ENCODE measurements at places on chromosomes 12 and 14.

DNA sequence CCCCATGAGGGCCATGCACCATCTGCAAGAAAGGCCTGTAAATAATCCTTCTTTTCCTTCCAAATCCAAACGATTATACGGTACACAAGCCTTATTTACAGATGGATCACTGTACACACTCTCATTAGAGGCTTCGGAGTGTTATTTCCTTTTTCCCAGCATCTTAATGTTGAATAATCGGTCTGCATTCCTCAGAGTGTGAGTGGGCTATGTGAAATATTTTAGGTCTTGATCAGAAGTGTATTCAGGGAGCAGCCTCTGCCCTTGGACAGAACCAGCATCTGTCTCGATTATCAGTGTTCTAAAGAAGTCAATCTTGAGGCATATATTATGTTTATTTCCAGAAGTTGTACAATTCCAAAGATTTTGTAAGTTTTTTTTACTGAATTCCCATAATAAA lies 340.6 kb downstream of the SEC23A start:
- DNase-seq = no peak

DNA sequence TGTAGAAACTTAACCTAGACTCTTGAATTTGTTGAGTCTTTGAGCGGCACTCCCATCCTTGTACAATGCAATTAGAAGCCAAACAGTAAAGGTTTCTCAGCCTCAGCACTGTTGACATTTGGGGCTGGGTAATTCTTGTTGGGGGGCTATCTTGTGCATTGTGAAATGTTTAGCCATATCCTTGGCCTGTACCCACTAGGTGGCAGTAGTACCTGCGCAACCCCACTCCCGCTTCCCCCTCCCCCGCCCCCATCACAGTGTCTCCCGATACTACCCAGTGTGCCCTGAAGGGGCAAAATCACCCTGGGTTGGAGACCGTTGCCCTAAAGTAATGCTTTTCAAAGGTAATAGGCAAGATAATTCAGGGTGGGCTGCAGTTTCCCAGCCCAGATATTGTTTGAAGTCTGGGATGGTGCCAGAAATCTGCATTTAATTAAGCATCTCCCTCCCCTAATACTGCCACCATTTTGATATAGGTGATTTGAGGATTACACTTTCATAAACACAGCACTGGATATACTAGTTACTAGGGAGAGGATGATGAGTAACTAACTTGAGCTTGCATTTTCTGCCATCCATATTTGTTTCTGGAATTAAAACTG lies 1.8 kb downstream of the COX6A1 start:
- DNase-seq = no peak

DNA sequence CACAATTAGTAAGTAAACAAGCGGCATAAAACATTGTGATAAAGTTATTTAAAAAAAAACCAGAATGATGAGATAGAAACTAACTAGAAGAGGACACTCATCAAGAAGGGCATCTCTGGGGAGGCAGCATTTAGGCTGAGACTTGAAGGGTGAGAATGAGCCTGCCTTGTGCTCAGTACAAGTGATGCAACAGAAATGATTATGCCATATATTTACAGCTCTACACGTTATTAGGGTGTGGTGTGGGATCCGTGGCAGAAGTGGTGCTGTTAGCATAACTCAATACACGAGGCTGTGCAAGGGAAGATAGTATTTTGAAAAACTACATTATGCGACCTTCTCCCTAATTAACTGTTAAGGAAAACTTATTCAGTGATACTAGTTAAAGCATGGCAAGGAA lies 178.5 kb upstream of the ATF7IP start:
- DNase-seq = no peak

DNA sequence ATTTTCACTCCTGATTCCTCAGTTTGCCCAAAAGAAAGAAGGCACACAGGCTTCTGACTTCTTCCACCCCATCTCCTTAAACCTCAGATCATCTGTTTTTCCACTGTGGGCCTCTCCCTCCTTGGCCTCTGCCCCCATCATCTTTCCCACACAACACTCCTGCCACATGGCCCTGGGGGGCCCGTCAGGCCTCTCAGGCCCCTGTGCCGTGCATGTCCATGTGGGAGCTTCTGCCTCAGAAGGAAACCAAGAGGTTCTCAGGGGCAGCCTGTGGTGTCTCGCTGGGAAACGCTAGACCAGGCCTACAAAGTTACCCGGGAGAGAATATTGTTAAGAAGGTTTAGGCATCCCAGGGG lies 8.0 kb downstream of the KLHL33 start:
- no peak for DNase-seq

- DNase-seq = no peak
These were observed 18.9 kb upstream of the DIO3 start for GRCh38 chr14:101542391-101542790.

DNA sequence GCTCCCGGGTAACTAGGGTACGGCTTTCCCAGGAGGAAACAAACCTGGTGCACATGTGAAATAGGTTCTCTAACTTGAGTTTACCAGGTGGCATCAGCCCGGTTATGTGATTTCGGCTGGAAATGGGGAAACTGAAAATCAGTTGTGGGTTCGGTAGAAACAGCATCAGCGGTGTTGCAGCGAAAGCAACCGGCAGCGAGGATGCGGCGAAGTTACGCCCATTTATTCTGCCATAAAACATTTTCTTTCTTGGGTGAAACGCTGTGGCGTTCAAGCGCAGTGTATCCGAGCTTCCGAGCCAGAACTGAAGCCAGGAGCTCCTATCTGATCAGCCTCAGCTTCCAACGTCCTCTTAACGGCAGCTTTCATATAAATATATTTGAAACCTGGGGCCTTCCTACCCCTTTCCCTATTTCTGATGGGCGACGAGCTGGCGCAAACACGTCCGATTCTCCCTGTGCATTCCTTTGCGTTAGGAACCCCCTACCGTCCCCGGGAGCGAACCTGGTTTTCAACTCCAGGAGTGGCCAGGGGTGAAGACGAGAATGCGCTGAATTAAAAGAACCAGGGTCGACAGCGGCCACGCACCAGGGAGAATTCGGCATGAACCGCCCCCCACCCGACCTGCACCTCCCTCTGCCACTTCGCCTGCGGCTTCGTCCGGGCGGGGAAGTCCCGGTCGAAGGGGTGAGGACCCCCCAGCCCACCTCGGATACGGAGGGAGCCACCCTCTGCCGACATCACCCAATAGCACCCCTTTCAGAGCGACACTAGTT lies 1.6 kb downstream of the DPF3 start:
- DNase-seq = no peak

DNA sequence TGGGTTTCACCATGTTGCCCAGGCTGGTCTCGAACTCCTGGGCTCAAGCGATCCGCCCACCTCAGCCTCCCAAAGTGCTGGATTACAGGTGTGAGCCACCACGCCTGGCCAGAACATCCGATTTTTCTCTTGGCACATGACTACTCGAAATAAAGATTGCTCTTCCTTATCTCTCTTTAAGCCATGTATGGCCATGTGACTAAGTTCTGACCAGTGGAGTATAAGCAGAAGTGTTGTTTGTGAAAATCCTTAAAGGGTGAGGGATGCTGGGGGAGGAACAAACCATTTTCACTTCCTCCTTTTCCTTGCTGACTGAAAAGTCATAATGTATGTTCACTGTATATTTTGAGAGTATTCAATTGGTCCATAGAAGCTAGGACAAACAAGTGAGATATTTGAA lies 50.7 kb upstream of the ATF7IP start:
- DNase-seq = no peak

- peak; percentile 85 for DNase-seq
These were observed 9.8 kb downstream of the APPL2 start for GRCh38 chr12:105226219-105226618.

- no peak for DNase-seq
These were observed 252.4 kb downstream of the KCNC2 start for GRCh38 chr12:74957231-74957630.

- no peak for DNase-seq
These were observed 379.4 kb downstream of the RPS29 start for GRCh38 chr14:49206828-49207227.

Data from cardiac septum (tissue), 1 donor.